ENCODE measurements at places on chromosomes 6 and 20. TPM values are rescaled to one million over a fixed set of nuclear protein-coding genes. Genes with fewer than 3 reads are reported as not detected.
A peak's percentile ranks its signal among the peaks of the same experiment; 100 is the strongest.

PLN gene
- 0.09 TPM for polyA plus RNA-seq

NKAIN2 gene
- not detected for polyA plus RNA-seq

PTPRT gene
- not detected for polyA plus RNA-seq

OR2J3 gene
- polyA plus RNA-seq: not detected

HCK gene
- polyA plus RNA-seq: 0.35 TPM

CGA gene
- not detected for polyA plus RNA-seq

GSTA3 gene
- polyA plus RNA-seq: not detected

RBBP8NL gene
- not detected for polyA plus RNA-seq

DNA sequence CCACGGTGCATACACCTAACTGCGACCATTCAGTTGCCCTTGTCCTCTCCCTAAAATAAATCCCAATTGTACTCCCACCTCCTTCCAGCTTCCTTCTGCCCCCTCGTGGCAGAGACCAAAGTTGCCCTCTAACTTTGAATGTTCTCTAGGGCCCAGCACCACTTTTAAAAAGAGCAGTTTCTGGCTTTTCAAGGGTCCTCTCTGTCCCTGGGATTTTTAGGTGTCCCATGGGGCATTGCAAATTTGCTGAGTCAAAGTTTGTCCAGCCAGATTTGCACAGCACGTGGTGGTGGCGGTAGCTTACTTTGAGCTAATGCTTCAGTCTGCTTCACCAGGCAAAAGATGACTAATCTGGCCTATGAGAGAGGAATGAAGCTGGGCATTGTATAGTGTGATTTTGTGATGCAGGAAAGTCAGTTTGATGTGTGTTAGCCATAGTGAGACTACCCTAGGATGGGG is 100.2 kb downstream of the PERP start:
- DNase-seq: no peak

DNA sequence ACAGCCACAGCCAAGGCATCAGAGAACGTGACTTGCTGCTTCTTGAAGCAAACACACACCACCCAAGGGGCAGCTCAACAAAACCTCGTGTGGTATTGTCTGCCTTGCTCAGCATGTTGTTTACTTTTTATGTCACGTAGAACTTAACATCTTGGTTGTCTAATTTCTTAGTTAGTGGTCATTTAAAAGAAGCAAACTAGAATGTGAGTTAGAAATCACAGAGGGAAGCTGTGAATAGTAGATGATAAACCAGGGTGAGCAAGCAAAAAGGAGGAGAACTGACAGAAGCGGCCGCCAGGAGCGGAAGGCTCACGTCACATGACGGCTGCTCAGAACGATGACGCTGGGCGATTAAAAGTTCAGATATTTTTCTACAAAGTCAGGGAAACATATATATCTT is 51.5 kb upstream of the KIF25 start:
- no peak for DNase-seq

- peak; percentile 57 for DNase-seq
Observed at GRCh38 chr20:25148181-25148981, 47.1 kb upstream of the ENTPD6 start.

- DNase-seq: no peak
Observed at GRCh38 chr6:36147294-36147693, 17.0 kb downstream of the MAPK13 start.

DNA sequence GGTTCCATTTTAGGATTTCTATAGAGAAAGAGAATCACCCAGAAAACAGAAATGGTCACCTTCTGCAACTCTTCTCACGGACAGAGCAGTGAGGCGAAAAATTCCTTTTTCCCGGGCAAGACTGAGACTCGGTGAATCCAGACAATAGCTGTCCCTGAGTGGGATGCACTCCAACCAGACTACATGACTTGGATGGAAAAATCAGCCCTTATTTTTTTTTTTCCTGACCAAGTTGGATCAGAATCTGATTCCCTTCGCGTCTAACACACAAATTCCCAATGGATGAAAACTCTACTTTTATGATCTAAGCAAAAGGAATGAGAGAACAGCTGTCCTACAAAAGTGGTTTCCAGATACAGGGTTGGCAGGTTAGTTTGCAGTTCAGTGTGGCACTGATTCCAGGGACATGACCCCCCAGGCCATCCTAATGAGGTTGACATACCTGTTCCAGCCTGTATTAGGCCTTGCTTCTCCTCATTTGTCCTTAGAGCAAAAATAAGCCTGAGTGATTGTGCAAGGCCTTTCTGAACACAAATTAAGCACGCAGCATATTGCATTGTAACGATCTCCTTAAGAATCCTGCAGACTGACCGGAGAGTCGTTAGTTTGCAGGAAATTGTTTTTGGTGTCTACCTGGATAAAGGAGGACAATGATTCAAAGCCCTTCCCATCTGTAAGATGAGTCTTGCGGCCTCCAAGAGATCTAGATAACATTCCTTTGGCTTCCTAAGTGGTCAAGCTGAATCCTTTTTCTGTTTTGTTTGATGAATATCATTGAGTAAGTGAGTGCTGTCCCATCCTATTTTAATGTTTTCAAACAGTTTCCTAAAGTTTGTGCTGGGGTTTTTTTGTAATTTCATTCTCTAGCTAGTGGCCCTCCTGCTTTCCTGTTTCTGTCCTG is 1.5 kb upstream of the NEDD9 start:
- no peak for DNase-seq

- DNase-seq: no peak
Observed at GRCh38 chr20:55052459-55052858, 577.1 kb downstream of the DOK5 start.

- no peak for DNase-seq
Observed at GRCh38 chr20:48012401-48012974, 227.2 kb upstream of the SULF2 start.
